ENCODE measurements at places on chromosomes 4 and X.

DNA sequence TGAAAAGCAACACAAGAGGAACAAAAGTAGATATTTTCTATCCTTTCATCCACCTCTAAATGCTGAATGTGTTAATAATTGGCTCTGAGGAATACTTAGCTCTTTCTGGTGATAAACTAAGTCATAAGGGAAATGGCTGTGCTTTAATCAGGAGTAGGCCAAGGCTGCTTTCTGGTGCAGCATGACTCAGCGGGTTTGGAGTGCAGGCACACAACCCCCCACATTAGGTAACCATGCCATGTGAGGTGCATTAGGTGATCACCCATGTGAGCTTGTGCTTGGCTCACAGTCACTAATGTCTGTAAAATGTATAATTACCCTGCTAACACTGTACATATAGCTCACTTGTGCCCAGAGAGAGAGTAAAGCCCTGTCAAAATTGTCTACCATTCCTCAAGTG is 57.2 kb downstream of the USP38 start:
- no peak for DNase-seq

DNA sequence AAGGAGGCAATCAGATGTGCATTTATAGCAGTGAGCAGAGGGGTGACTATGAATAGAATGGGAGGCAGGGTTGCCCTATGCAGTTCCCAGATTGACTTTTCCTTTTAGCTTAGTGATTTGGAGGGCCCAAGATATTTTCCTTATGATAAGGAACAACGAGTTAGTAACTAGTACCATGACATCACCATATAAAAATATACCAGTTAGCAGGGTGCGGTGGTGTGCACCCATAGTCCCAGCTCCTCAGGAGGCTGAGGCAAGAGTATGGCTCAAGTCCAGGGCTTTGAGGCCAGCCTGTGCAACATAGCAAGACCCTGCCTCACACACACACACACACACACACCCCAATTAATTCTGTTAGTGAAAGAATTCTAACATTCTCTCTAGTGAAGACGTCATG is 53.0 kb downstream of the IL13RA2 start:
- DNase-seq = no peak

DNA sequence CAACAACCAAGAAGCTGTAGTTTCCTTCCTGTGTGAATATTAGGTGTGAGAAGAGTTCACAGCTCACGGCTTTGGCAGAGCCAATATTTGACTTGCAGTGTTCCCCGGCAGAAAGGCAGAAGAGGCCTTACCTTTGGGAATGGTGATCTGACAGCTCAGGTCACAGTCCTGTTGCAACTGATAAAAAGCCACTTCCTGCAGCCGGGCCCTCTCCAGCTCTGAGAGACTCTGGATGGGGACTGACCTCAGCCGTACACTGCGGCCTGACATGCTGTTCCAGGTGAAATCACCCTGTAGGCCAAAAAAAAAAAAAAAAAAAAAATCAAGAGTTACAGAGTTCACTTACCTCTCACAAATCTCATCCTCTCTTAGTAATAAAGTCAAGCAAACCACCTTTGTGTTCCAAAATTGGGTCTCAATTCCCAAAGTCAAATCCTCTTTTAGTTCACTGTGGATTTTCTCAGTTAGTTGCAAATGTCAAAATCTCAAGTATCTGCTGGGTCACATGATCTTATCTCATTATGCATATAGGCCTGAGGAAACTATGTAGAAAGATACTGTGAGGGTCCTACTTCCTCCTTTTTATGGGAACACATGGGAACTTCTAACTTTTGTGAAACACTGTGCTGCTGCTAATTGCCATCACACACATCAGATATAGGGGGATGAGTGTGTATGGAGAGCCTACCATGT is 38.6 kb upstream of the AMELX start:
- DNase-seq = no peak

DNA sequence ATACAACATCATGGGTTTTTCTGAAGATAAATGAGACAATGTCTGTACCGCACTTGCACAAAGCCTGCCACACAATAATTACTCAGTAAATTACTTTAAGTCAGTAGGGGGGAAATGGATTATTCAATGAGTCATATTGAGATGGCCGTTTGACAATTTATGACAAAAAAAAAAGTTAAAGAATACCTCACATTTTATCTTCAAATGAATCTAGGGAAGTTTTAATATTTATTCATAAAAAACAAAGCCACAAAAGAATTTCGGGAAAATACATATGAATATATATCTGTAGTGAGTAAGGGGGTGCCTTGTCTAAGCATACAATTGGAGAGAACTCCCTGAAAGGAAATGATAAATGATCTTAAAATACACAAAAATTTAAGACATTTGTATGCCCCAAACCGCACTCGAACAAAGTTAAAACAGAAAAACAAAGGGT is 197.0 kb upstream of the SLC7A11 start:
- no peak for DNase-seq

GRCh38 chr4:112510291-112511092 is 5.5 kb downstream of the NEUROG2 start:
- DNase-seq = no peak

DNA sequence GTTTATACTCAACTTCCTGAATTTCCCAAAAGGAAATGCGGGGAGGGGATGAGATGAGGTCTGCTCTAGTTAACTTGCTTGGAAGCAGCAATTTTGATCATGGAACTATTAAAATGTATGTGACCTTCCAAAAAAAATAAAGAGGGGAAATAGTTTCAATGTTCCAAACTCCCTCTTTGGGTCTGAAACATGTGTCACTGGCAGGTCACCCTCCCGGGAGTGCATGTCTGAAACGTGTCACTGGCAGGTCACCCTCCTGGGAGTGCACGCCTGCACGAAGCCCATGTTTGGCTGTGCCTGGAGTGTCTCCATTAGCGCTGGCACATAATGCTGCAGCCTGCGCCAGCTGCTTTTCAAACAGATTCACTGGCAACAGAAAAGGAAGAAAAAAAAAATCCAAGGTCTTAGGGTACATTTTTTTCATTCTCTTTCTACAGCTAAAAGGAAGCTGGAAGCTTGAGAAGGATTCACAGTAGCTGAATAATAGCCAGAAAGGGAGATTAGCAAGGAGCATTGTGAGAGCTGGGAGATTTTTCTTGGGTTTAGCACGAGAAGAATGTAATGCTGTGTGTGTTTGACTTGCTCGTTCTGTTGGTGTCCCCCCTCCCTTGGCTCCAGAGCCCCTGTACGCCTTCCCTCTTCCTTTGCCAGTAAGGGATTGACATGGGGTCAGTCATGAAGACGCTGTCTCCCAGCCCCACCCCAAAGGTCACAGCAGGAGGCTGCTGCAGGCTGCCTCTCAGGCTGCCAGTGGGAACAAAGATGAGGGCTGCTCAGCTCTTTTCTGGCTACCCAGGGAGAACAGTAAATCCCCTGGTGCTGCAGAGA is 39.2 kb upstream of the TLR3 start:
- no peak for DNase-seq

DNA sequence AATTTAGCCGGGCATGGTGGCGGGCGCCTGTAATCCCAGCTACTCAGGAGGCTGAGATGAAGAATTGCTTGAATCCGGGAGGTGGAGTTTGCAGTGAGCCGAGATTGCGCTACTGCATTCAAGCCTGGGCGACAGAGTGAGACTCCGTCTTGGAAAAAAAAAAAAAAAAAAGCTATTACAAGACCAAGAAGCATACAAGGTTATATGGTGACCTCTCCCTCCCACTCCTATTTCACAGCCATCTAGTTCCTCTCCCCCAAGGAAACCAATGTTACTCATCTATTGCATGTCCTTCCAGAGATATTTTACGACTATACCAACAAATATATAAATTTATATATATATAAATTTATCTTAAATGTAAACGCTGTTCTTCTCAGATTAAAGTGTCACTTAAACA is 3.2 kb downstream of the SLC9A7 start:
- DNase-seq = no peak

DNA sequence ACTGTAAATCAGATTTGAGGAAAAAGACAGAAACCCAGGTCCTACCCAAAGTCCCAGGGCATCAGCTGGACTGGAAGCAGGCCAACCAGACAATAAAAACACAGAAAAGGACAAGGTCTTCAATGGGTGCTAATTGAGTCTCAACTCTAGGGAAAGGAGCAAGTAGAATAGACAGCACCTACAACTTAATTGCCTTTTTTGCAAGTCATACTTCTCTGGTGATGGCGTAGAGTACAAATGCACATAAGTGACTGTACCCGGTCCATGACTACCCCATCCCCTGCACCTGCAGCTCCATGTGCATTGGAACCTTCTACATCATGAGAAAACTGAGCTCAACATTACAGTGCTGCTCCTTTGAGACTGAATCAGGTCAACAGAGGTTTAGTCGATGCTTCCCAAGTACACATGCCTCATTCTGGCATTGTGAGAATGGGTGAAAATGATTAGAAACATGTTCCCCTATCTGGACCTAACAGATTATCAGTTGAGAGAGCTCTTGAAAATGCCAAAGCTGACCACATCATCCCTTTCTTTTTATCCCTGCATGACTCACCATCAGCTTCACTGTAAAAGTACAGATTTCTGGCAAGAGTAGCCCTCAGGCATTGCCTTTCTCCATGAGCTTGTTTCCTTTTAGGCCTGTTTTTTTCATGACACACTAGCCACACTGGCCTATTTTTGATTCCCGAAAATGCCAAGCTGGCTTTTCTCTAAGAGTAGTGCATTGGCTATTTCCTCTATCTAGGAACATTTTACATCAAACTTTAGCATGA is 298.3 kb downstream of the HS3ST1 start:
- DNase-seq = no peak

DNA sequence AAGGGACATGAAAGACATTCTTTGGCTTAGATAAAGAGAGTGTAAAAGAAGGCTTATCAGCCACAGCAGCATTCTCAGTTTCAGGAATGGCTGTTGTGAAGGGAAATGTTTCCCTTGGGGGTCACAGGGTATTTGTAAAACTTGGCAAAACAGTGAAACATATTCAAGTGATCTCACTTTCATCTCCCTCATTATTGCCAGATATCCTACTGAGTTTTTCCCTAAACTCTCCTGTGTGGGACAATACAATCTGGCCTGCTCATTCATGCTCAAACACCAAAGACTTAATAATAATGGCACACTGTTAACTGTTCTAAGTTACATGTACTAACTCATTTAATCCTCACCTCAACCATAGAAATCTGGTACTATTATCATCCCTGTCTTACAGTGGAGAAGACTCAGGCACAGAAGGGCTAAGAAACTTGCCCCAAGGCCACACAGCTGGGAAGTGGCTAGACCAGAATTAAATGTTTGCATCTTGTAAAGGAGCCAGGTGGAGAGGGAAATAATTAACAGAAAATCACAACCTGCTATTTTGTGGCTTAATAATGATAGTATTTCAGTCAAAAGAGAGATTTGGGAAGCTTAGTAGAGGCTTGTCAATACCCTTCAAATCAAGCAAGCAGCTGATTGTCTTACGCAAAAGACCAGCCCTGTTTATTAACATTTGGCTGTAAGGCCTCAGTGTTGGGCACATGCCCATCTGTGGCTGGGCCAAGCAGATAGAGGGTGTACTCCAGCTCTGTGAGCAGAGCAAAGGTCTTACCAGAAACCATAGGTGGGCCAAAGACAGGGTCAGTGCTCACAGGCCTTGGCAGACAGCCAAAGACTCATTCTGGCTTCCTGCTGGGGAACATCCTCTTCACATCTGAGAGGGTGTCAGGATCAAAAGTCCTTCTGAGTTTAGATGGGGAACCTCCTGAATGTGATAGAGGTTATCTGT is 17.3 kb downstream of the SMPX start:
- no peak for DNase-seq

GRCh38 chrX:20452487-20452886 is 185.8 kb upstream of the RPS6KA3 start:
- peak; percentile 9 for DNase-seq
